Left forelimb (tissue), 1 donor: ENCODE measurements at places on chromosomes 1 and 21.

GRCh38 chr1:107952989-107953388 is 12.0 kb downstream of the VAV3 start:
- DNase-seq, result no peak

DNA sequence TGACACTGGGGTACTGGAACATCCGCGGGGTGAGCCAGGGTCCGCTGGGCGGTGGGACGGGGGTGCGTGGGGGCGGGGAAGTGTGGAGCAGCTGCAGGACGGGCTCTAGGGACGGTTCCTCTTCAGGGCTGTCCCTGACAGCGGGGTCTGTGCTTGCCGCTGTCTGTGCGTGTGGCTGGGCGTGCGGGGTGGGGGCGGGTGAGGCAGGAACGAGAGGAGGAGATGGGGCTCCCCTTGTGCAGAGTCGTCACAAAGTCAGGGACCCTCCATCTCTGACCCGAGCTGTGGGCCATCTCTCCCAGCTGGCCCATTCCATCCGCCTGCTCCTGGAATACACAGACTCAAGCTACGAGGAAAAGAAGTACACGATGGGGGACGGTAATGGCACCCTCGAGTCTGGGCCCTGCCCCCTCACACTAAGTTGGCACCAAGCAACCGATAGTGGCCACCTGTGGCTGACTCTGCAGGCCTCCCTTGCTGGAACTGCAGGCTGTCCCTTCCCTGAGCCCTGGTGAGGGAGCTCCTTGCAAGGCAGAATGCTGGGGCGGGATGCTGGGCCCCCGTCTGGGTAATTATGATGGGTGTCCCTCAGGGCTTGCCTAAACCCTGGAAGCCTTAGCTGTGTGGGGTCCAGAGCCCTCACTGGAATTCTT is 392 bp downstream of the GSTM2 start:
- no peak for DNase-seq

DNA sequence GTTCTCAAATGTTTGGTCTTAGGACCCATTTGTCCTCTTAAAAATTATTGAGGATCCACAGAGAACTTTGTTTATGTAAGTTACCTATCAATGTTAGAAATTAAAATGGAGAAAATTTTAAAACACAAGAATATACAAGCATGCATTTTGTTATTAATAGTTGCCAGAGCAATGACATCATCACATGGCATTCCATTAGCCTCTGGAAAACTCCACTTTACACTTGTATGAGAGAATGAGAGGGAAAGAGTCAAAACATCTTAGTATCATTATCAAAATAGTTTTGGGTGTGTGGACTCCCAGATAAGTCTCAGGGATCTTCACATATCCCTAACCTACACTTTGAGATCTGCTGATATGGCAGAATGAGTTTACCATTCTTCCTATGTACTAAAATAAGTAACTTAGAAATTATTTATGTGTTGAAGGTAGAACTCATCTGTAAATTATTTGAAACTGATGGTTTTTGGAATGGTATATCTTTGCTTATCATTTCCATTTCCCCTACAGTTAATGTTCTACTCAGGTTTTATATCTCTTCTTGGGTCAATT is 48.8 kb downstream of the RNF220 start:
- no peak for DNase-seq

- no peak for DNase-seq
Observed at GRCh38 chr1:24931468-24932231, 1.6 kb upstream of the RUNX3 start.

DNA sequence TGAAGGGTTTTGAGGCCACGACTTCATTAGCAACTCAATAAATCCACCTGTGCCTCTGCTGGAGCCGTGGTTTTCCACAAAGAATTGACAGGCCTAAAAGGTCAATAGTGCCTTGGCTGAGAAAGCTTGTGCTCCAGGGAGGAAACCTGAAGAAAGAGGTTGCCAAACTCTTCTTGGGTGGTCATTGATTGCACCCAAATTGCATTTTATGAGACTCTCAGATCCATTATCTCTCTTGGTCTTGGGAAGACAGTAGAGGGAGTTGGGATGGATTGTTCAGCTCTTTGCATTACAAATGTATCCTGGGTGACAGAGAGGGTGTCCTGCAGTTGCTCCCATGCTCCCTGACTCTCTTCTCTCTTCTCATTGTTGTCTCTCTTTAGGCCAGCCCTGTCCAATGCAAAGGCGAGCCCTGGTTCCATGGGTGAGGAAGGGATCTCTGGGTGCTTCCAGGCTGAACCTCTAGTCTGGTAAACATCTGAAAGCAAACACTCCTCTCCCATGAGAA is 46.1 kb upstream of the HTR1D start:
- no peak for DNase-seq

DNA sequence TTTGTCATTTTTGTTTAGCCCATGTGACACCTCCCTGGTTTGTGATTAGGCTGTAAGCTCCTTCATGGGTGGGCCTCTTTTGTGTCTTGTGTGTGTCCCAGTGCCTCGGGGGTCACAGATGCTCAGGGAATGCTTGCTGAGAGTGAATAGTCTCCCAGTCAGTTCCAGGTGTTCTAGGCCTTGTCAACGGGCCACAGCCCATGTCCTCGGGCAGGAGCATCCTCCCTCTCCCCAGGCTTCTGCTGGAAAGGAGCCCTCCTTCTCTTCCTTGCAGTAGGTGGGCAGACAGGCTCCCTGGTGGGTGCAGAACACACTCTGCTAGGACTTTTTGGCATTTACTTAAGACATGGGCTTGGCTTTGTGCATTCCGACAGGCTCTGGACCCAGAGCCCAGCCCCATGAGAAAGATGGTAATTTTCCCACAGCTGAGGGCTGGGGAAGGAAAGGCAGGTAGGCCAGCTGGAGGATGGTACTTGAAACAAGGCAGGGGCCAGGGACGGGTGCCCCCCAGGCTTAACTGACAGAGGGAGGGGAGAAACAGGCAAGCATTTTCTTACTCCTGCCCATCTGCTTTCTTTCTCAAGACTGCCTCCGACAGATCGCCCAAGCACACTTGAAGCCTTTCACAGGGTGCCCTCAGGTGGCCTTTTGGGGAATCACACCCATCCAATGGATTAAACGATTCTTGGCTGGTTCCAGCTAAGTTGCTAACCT is 7.1 kb upstream of the CPLANE2 start:
- DNase-seq, result peak; percentile 83

GRCh38 chr1:27005648-27006496 is 6.8 kb downstream of the TENT5B start:
- no peak for DNase-seq

DNA sequence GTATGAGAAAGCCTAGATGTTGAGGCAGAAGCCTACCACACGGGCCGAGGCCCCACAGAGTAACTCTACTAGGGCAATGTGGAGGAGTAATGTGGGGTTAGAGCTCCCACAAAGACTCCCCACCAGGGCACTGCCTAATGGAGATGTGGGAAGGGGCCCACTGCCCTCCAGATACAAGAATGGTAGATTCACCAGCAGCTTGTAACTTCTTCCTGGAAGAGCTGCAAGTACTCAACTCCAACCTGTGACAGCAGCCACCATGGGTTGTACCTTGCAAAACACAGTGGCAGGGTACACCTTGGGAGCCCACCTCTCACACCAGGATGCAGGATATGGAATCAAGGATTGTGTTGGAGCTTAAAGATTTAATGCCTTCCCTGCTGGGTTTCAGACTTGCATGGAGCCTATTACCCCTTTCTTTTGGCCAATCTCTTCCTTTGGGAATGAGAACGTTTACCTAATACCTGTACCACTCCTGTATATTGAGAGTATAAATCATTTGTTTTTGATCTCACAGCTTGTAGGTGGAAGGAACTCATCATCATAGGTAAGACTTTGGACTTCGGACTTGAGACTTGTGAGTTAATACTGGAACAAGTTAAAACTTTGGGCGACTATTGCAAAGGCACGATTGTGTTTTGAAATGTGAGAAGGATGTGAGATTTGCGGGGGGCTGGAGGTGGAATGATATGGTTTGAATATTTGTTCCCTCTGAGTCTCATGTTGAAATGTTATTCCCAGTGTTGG is 57.5 kb downstream of the TENT5C start:
- no peak for DNase-seq

DNA sequence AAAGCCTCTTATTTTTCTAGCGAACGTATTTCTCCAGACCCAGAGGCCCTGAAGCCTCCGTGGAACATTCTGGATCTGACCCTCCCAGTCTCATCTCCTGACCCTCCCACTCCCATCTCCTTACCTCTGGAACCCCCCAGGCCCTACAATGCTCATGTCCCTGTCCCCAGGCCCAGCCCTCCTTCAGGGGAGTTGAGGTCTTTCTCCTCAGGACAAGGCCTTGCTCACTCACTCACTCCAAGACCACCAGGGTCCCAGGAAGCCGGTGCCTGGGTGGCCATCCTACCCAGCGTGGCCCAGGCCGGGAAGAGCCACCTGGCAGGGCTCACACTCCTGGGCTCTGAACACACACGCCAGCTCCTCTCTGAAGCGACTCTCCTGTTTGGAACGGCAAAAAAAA is 68.7 kb downstream of the ALPL start:
- no peak for DNase-seq

GRCh38 chr1:9181176-9181906 is 52.4 kb upstream of the GPR157 start:
- peak; percentile 74 for DNase-seq

DNA sequence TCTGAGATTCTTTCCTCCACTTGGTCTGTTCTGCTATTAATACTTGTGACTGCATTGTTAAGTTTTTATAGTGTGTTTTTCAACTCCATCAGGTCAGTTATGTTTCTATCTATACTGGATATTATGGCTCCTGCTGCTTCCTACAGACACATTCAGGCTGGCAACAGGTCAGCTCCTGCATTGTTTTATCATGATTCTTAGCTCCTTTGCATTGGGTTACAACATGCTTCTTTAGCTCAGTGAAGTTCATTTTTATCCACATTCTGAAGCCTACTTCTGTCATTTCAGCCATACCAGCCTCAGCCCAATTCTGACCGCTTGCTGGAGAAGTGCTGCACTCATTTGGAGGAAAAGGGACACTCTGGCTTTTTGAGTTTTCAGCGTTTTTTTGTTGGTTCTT is 37.3 kb upstream of the F3 start:
- no peak for DNase-seq

GRCh38 chr1:33872275-33872674 is 8.4 kb downstream of the HMGB4 start:
- no peak for DNase-seq

DNA sequence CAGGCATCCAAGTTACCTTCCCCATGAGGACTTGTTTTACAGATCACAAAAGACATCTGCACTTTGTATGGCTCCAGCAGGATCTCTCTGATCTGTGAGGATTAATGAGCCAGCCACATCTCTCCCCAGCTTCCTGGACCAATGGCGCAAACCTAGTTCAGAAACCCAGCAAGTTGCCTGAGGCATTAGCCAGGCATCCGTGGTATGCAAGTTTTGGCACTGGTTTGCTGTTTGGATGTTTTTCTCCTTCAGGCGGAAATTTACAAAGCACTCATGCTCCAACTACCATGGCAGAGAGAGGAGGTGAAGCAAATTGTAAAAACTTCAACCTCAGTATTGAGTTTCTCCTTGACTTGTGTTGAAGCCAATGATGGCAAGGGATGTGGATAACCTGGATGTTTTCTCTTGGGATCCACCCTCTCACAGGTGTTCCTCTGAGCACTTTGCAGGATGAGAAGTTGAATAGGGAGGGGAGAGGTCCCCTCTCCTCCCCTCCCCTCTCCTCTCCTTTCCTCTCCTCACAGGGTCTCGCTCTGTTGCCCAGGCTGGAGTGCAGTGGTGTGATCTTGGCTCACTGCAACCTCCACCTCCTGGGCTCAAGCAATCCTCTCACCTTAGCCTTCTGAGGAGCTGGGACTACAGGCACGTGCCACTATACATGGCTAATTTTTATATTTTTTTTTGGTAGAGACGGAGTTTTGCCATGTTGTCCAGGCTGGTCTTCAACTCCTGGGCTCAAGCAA is 25.6 kb upstream of the ENO1 start:
- DNase-seq, result no peak

- DNase-seq, result no peak
Observed at GRCh38 chr1:206116191-206116872, 856 bp downstream of the AVPR1B start.

DNA sequence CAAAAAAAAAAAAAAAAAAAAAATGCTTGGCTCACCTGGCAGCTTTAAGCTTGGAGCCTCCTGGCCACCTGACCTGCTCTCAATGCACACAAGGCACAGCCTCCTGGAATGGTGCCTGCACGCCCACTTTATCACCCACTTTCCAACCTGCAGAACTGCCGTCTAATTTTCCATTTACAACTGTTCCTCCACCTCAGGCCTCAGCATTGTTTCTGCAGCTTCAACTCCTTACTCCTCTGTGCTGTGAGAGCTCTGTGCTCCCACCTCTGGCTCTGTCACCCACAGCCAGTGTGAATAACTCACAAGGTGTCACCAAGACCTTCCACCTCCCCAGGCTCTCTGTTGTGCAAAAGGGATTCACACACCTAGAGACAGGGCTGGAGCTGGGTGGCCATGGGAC is 38.7 kb upstream of the GPR157 start:
- no peak for DNase-seq

GRCh38 chr1:157274698-157275534 is 136.7 kb upstream of the ETV3 start:
- DNase-seq, result no peak

GRCh38 chr1:15282810-15283474 is 35.9 kb downstream of the FHAD1 start:
- no peak for DNase-seq

DNA sequence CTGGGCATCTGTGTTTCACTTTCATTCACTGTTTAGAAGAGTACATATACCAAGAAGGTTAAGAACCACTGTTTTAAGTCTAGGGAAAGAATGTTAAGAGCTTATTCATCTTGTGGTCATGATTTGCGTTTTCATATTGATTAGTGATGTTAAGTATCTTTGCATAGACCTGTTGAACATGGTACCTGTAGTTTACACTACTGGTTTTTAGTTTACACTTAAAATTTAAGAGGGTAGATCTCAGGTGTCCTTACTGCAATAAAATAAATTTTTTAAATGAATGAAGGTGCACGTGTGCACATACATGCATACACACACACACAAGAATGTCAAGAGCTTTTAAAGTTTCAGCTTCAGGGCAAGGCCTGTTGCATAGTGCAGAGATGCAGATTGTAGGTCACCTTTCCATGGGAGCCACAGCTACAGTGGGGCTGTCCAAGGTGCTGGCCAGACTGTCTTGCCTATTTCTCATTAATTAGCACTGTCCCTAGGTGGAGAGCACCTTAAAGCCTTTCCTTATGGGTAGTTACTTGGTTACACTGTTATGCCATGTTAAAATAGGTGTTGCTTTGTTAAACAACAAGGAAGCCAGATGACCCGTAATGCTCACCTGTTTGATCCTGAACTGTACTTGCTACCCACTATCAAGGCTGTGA is 543.0 kb upstream of the DAB1 start:
- no peak for DNase-seq

DNA sequence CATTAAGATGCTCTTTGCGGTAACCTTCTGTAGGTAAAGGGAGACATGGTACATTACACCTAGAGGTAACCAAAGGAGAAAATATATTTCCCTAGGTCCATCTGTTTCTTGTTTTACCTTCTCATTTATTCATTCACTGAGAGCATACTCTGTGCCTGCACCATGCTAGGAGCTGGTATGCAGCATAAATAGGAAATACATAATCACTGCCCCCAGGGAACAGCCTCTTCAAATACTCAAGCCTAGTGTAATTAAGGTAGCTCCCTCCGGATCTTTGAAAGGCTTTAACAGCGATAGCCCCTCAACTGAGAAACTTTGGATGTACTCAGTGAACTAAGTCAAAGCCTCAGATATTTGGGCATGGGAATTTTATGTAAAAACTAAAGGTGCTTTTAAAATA is 123.6 kb downstream of the GABPA start:
- no peak for DNase-seq

GRCh38 chr1:6367381-6368012 is 26.1 kb downstream of the ACOT7 start:
- DNase-seq, result no peak
